ENCODE measurements at places on chromosomes 5 and 9.
A peak's percentile ranks its signal among the peaks of the same experiment; 100 is the strongest.

DNA sequence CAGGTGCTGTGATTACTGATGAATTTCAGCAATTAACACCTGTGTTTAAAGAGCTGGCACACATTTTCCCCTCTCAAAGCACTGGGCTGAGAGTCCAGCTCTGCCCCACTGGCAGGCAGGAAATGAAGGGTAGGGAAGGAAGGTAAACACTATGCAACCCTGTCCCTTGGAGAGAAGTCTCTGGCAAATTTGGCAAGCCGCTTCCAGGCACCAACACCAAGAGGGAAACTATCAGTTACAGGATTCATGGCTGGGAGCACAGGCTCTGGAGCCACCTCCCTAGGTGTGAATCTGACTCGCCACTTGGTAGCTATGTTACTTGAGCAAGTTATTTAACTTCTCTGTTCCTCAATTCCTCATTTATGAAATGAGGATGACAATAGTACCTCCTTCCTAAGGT, 3.3 kb downstream of the ANKS6 start:
- no peak for DNase-seq

- no peak for DNase-seq
Measured at GRCh38 chr9:137638680-137639079, 19.9 kb downstream of the EHMT1 start.

GRCh38 chr5:11064763-11065450, 303.9 kb upstream of the DAP start:
- no peak for DNase-seq

GRCh38 chr5:119476341-119476740, 24.0 kb downstream of the HSD17B4 start:
- no peak for DNase-seq

GRCh38 chr5:95081500-95081960, 203.4 kb downstream of the MCTP1 start:
- peak; percentile 71 for DNase-seq

DNA sequence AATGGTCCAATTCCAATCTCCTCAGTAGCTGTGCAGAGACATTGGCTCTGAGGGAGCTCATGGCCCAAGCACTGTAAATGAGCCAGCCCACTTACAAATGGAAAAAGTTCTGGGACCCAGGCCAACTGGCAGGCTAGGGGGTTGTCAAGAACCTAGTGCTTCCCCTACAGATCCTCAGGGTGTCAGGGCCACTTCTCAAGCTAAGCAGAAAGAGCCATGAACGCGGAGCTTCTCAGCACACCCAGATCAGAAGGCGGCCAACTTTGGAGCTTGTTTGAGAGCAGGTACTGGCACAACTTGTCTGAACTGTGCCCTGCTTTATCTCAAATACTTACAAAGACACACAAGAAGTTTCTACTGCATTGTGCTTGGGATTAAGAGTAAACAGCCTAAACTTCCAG, 17.5 kb downstream of the TLE1 start:
- no peak for DNase-seq

DNA sequence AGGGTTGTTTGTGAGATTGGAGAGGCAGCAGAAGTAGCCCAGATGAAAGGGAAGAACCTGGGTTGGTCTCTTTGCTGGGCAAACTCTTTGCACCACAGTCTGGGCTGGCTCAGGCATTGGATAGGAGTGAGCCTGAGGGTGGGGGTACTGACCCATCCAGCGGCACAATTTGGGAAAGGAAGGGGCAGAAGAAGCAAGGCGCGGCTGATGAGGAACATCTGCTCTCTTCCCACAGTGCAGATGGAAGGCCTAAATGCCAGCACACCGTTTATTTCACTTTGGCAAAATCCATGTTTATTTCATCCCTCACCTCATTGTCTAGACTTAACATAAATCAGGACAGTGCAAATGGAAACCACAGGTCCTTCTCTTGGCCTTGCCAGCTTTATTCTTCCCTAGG, 32.3 kb downstream of the PALM2AKAP2 start:
- DNase-seq = no peak

Data from activated CD4-positive, alpha-beta T cell treated with anti-CD3 and anti-CD28 coated beads, Interleukin-2, Interleukin-6, amounts not matched to agents 100 ng/mL and 50 ng/mL, durations not matched to agents 16 hours and 8 hours (primary cell).